Activated CD8-positive, alpha-beta memory T cell treated with anti-CD3 and anti-CD28 coated beads, Interleukin-2, amount 10 ng/mL, durations not matched to agents 7 days and 5 days (primary cell): ENCODE measurements at places on chromosomes 1 and 21.

- no peak for DNase-seq
Measured at GRCh38 chr1:48640836-48641492, 135.7 kb downstream of the BEND5 start.

DNA sequence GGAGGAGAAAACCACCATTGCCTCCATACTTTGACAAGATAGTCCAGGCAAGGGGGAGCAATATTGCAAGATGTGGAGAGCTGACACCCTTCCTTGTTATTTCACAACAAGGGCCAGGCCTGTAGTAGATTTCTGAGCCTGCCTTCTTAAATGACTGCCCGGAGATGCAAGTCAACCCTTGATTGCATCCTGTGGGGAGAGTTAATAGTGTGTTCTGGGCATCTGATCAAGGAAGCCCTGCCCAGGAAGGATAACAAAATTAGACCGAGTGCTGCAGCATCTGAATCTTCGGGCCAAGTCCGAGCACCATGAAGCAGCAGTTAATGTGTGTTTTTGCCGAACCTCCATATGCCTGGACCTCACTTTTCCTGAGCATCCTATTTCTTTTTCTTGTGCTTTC lies 382.3 kb downstream of the PRDM2 start:
- no peak for DNase-seq

GRCh38 chr1:81129776-81130175 lies 671.0 kb upstream of the ADGRL2 start:
- DNase-seq: no peak

- no peak for DNase-seq
Measured at GRCh38 chr1:40256401-40257084, 1.5 kb upstream of the ZMPSTE24 start.

DNA sequence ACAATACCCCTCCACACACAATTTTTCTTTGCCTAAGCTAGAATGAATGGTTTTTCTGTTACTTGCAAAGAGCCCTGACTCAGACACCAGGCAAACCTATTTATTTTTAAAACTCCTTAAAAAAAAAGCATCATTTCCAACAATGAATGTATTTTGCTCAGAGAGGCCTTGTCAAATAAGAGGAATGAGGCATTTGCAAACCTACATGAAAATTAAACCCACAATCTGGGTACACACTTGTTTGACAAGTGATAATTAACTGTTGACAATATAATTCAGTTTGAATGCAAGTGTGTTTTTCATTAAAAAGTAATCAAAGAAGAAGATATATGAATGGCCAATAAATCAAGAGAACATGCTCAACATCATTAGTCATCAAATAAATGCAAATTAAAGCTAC lies 339.5 kb downstream of the PTPRU start:
- DNase-seq: no peak

- DNase-seq: no peak
Measured at GRCh38 chr1:37471345-37472231, 2.8 kb upstream of the ZC3H12A start.

GRCh38 chr1:93275634-93276295 lies 69.9 kb upstream of the DR1 start:
- DNase-seq: no peak

- no peak for DNase-seq
Measured at GRCh38 chr1:67688526-67689219, 3.7 kb downstream of the GADD45A start.

DNA sequence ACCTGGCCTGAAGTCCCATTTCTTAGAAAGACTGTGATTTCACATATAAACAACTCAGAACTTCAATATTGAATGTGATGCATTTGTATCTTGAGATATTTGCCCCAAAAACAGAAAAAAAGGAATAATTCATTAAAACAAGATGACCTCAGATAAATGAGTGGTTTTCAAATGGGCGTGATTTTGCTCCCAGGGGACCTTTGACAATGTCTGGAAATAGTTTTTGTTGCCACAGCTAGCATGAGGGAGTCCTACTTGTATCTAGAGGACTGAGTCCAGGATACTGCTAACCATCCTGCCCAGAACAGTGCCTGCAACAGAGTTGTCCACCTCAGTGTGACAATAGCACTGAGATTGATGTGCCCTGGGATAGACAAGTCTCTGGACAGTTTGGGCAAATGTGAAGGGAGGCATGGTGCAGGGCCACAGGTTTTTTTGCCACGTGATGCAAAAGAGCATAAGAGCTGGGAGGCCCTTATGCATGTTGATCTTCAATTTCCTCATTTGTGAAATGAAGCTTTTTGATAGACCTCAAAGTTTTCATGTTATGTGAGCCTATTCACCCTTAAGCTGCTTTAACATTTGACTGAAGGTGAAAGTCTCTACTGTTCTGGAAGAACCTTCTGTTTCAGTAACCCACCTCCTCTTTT lies 46.2 kb downstream of the MAP3K7CL start:
- no peak for DNase-seq

GRCh38 chr1:91876040-91876470 lies 9.9 kb downstream of the TGFBR3 start:
- peak; percentile 43 for DNase-seq

DNA sequence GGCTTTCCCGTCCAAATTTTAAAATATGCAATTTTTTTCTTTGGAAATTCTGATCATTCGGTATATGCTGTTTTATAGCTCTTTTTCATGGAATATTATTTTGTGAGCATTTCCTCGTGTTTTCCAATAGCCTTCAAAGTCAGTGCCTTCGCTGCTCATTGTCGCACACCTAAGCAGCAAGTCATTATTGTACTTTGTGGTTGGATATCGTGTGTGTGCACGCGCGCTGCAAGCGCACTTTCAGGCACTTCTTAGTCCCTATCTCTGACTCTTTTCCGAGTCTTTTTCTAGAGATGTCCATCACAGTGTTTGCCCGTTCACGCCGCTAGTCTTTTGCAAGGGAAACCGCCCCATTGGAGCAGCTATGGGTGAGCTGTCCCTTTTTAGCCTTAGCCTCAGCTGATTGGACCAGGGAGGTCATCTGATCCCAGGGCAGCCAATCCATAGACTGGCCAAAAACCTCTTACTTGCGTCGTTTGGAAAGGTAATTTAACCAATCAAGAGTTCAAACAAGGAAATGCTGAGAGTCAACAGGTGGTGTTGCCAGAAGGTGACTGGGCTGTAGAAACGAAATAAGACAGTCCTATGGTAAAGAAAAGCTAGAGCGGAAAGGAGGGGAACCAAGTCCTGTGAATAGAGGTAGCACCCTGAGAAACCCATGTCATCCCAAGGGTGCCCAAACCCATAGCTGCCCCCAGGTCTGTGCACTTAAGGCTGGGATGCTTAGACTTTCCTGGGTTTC lies 710 bp upstream of the HYI start:
- DNase-seq: peak; percentile 78

DNA sequence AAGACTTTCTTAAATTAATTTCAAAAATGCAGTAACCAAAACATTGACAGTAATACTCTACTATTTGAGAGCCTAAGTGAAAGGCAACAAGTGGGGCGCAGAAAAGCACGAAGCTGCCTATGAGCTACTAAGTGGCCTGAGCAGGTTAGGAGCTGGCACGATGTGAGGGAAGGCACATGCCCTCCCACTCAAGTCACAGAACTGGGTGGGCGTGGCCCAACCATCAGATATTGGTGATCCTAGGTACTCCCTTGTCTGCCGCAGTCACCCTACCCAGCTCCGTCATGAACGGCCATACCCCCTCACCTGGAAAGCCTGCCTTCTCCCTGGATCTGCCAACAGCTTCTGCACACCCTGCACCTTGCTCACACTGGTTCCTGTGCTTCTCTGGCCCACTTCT lies 40.8 kb downstream of the SSBP3 start:
- no peak for DNase-seq

- no peak for DNase-seq
Measured at GRCh38 chr1:55480029-55480795, 265.0 kb upstream of the USP24 start.

DNA sequence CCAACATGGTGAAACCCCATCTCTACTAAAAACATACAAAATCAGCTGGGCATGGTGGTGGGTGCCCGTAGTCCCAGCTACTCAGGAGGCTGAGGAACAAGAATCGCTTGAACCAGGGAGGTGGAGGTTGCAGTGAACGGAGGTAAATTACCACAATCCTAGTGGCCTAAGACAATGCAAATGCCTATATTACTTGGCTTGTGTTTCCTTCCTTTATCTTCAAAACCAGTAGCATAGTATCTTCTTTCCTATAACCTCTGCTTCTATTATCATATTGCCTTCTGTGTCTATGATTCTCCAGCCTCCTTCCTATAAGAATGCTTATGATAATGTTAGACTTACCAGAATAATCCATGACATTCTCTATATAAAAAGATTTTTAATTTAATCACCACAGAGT lies 156.2 kb upstream of the RGS18 start:
- no peak for DNase-seq

DNA sequence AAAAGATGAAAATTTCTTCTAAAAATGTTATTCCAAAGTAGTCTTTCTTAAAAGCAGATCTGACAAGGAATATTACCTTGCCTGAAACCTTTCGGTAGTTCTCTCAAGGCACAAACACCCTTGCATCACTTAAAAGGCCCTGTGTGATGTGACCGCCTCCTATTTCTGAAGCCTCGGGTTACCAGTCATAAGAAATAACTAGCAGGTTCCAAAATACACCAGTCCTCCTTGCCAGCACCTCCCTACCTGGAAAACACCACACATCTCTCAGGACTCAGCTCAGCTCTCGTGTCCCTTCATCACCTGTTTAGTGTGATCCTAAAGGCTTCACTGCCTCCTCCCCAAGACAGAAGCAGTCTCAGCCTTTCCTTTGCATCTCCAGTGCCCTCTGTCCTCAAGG lies 35.7 kb downstream of the SERBP1 start:
- DNase-seq: no peak

DNA sequence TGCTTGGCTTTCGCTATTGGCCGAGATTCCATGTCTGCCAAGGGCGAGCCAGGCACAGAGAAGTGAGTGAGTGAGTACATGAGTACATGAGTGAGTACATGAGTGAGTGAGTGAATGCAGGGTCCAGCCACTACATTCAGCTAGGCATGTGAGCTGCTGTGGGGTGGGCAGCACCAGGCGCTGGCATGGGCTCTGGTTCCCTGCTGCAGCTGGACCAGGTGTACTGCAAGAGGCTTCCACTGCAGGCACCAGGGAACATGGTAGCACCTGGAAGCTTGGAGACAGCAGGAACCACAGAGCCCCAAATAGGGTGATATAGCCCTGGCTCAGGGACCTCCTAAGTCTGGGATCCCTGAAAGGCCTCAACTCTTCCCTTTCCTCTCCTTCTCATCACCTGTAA lies 330.2 kb downstream of the USP25 start:
- DNase-seq: no peak

DNA sequence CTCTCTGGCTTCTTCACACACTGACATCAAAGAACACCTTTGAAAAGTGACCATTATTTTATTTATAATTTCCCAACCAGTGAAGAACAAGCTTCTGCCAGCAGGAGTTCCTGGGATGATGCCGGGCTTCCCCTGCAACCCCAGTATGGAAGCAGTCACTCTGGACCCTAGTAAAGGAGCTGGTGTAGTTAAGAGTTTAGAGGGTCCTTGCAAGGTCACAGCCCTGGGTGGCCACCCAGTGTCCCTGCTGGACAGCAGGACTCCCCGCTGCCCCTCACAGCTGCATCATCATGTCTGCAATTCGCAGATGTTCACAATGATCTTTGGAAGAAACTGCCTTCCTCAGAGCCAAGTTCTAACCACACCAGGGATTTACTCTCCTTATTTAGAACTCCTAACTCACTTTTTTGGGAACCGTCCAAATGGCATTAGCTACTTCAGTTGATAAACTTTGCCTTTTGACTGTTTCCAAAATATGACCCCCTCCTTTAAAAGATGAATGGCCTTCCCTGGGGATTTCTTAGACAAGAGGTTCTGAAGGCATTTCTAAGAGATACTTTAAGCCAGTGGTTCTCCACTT lies 90.6 kb downstream of the HIVEP3 start:
- DNase-seq: no peak

DNA sequence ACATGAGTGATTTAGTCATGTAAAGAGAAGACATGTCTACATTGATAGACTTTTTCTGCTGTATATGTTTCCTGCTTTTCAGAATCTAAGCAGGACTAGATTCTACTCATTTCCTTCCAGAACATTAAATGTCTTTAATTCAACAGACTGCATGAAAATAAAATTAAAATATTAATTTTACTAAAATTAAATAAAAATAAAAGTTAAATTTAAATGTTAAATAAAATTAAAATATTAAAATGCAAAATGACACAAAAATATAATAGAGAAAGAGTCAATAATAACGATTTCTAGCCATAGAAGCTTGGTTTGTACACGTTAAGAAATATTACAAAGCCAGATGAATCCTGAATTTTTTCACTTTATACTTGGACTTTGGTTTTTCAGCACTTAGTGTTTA lies 552.8 kb upstream of the NR5A2 start:
- DNase-seq: no peak

GRCh38 chr21:45104560-45104959 lies 30.2 kb downstream of the ADARB1 start:
- no peak for DNase-seq

DNA sequence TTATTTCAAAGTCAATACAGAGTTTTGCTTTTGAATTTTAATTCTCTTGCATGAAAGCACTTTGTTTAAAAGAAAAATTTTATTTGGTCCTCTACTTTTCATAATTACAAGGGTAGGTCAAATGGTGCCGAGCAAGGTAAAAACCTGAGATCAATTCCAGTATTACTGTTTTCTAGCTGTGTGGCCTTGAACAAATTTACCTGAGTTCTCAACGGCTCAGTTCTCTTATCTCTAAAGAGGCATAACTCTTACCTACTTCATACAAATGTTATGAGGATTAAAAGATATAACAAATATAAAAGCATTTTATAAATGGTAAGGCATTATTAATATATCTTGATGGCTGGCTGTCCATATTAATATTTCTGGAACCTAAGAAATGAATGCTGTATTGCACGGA lies 42.5 kb downstream of the USP24 start:
- no peak for DNase-seq

GRCh38 chr1:180309338-180309737 lies 79.3 kb downstream of the LHX4 start:
- DNase-seq: no peak

DNA sequence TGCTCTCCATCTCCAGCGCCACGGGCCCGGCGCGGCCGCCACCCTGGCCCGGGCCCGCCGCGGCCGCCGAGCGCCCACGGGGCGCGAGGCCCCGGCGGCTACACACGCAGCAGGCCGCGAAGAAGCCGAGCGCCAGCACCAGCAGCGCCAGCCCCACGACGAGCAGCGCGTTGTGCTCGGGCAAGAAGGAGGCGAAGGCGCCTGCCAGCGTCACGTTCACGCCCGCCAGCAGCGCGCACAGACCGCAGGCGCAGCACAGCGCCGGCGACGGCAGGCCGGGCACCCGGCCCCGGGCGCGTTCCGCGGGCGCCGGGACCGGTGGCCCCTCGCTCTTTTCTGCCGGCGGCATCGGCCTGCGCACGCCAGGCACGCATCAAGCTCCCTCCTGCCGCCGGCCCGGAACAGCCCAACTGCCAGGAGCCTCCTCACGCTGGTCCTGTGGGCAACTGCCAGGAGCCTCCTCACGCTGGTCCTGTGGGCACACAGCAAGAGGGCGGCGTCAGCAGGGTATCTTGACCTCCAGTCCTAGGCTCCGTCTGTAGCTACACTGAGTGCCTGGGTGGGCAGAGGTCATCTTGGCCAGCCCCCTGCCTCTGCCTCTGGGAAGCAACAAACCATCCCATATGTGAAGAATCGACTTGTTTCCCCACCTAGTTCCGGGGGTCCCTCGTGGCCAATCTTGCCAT lies 18.1 kb downstream of the KNCN start:
- DNase-seq: peak; percentile 56

GRCh38 chr1:2132222-2133038 lies 62.1 kb downstream of the FAAP20 start:
- DNase-seq: no peak
